ENCODE measurements at places on chromosomes 5 and 9. TPM values are rescaled to one million over a fixed set of nuclear protein-coding genes. Genes with fewer than 3 reads are reported as not detected.

Gene AFAP1L1
- polyA plus RNA-seq = 2.9 TPM

Gene CDC14B
- 9.7 TPM for polyA plus RNA-seq

Gene TTLL11
- 4.8 TPM for polyA plus RNA-seq

Gene SLC45A2
- 0.07 TPM for polyA plus RNA-seq

Gene SMIM33
- not detected for polyA plus RNA-seq

Gene S1PR3
- polyA plus RNA-seq = 28.4 TPM

Gene PLAC8L1
- polyA plus RNA-seq = 0.27 TPM

Gene PPIC
- 38.8 TPM for polyA plus RNA-seq

Gene CDC20B
- polyA plus RNA-seq = not detected

Gene BHMT
- not detected for polyA plus RNA-seq

Gene SPINK1
- polyA plus RNA-seq = not detected

Gene SETX
- polyA plus RNA-seq = 11.3 TPM

DNA sequence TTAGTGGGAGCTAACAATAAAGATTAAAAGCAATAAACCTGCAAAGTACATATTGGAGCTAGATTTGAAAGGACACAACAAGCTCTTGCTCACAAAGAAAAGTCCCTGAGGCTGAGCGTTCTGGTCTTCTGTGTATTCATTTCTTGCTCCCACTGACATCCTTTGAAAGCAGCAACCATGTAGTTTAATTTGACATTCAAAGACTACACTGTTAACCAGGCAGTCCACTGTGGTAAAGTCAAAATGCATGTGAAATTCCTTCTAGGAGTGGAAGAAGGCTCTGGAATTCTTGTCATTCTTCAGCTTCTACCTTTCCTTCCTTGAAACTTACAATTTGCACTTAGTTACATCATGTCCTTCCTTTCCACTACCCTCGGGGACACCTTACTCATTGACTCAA lies 480.7 kb downstream of the CSNK1G3 start:
- H3K36me3 ChIP-seq = no peaks in the 10 kb centered on the region
- H3K27me3 ChIP-seq = no peaks in the 10 kb centered on the region
- no peak overlapping the region for H3K27ac ChIP-seq
- no peaks in the 10 kb centered on the region for H3K4me1 ChIP-seq
- no peak for DNase-seq

DNA sequence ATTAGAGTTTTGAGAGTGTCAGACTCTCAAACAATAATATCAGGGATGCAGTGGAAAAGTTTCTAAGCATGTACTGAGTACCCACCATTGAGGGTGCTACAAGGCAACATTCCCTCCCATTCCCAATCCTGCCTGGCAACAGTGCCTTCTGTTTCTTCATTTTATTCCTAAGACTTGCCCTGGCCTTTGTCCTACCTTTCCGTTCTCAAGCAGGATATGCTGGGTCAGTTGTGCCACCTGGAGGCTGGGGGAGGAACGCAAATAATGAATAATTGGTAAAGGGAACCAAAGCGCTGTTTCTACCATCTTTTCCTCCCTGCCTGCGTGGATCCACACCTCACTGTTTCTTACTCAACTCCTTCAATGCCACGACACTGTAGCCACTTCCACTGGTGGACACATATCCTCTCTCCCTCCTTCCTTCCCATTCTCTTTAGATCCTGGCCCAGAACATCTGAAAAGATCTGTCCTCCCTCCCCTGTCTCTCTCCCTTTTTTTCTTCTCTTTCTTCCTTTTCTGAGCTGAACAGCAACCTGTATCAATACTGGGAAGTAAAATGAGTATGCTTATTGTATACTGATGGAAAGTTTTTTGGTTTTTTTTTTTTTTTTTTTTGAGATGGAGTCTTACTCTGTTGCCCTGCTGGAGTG lies 149.5 kb downstream of the C9orf152 start:
- peaks cover 24% of the 10 kb centered on the region for H3K36me3 ChIP-seq
- no peaks in the 10 kb centered on the region for H3K27me3 ChIP-seq
- peaks cover 8% of the 10 kb centered on the region for H3K4me1 ChIP-seq
- no peak overlapping the region for H3K27ac ChIP-seq

DNA sequence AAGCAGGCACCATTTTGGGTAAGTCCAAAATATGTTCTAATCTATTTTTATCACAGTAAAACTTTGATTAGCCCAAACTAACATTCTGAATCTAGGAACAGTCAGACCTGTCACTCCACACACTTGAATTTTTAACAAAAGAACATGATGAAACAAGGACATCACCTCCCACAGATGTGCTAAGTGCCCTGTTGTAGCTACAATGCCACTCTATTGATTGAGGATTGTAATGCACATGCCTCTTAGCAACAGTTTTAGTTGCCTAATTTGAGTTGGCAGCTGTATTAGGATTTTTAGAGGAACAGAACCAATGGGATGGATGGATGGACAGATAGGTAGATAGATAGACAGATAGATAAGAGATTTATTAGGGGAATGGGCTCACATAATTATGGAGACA lies 20.3 kb upstream of the RNF20 start:
- peaks cover 12% of the 10 kb centered on the region for H3K4me1 ChIP-seq
- H3K27ac ChIP-seq = no peak overlapping the region
- no peak overlapping the region for H3K4me3 ChIP-seq
- DNase-seq = no peak

DNA sequence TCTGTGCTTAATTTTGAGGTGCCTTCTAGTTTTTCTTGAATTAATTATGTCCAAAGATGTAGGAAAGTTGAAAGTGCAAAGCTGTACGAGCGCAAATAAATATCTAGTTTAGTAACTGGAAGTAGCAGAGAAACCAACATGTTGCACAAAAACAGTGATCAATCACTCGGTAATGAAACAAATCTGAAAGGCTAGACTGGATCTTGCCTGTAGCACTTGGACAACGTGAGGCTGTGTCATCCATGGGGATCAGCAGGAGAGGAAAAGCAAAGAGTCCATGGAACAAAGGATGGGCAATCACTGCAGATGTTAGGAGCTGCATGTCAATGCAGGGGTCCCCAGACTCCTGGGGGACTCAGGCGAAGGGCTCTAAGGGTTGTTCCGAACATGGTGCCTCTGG lies 424.2 kb downstream of the IRX1 start:
- H3K27ac ChIP-seq = no peak overlapping the region
- H3K4me1 ChIP-seq = no peaks in the 10 kb centered on the region
- H3K36me3 ChIP-seq = no peaks in the 10 kb centered on the region
- DNase-seq = no peak
- H3K4me3 ChIP-seq = no peak overlapping the region

DNA sequence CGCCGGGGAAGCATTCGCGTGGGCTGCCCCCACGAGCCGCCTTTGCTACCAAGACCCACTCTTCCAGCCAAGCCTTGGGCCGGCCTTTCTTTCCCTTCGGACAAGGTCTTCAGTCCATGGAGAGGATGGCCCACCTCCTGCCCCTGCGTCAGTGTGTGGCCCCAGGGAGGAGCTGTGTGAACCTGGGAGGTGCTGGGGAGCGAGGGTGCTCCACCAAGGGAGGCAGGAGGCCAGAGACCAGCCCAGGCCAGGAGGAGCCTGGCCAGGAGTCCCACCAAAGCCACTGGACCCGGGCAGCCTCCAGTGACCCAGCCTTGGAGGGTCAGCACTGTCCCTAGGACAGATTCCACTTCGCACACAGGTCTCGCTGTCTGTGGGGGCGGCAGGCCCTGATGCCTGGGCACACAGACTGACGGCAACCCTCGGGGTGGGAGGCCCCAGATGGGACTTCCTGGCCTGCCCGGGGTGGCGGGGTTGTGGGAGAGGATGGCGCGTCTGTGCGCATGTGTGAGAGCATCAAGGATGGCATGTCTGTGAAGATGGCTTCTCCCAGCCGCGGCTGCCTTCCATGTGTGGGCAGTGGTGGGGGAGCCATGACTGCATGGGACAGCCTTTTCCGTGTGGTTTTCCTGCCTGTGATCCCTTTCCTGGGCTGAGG lies 113.3 kb upstream of the LPCAT1 start:
- no peak overlapping the region for H3K4me3 ChIP-seq
- peaks cover 35% of the 10 kb centered on the region for H3K27me3 ChIP-seq
- no peak overlapping the region for H3K27ac ChIP-seq
- H3K36me3 ChIP-seq = no peaks in the 10 kb centered on the region
- H3K4me1 ChIP-seq = peaks cover 4% of the 10 kb centered on the region

DNA sequence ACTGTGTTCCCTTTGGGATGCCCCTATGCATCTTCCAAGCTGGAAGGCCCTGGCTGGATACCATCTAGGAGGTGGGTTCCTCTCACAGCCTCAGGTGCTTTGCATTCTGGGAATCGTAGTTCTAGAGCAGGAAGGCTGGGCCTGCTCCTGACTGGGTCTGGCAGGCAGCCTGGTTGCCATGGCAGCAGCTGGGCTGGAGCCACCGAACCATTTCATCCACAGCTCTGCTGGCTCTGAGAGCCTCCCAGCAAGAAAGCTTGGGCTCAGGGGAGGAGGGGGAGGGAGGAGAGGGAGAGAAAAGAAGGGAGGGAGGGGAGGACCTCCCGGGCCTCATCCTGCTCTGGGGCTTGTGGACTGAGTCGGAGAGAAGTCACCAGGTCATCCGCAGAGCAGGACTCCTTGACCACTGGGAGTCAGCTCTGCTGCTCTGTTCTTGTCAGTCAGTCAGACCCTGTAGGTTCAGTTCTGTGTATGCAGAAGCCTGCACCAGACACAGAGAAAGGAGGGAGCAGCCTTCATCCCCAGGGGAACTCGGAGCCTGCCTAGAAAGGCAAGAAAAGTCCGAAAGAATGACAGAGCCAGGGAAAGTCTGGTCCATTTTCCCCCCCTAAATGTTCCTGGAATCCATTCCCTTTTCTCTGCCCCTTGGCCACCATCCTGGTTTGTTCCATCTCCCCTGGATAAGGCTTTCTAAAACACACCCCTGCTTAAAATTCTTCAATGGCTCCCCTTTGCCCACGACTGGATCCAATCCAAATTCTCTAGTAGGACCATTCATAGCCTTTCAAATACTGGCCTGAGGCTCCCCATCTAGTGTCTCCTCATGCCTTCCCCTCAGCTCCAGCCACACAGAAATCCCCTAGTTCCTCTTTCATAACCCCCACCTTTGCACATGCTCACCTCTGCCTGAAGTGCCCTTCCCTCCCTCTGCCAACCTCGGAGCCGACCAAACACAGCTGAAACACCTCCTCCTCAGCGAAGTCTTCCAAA lies 65.4 kb upstream of the ARAP3 start:
- H3K4me3 ChIP-seq = no peak overlapping the region
- no peak overlapping the region for H3K27ac ChIP-seq
- no peaks in the 10 kb centered on the region for H3K4me1 ChIP-seq
- peaks cover 33% of the 10 kb centered on the region for H3K27me3 ChIP-seq
- H3K36me3 ChIP-seq = no peaks in the 10 kb centered on the region

- no peaks in the 10 kb centered on the region for H3K4me1 ChIP-seq
- no peaks in the 10 kb centered on the region for H3K27me3 ChIP-seq
- H3K36me3 ChIP-seq = no peaks in the 10 kb centered on the region
- H3K4me3 ChIP-seq = no peak overlapping the region
Measured at GRCh38 chr5:170818232-170818631, 34.7 kb downstream of the GABRP start.

- peak; percentile 66 for DNase-seq
- H3K4me1 ChIP-seq = peaks cover 2% of the 10 kb centered on the region
- H3K36me3 ChIP-seq = no peaks in the 10 kb centered on the region
- H3K4me3 ChIP-seq = no peak overlapping the region
- H3K27ac ChIP-seq = no peak overlapping the region
Measured at GRCh38 chr5:1772634-1773033, 27.0 kb downstream of the MRPL36 start.

DNA sequence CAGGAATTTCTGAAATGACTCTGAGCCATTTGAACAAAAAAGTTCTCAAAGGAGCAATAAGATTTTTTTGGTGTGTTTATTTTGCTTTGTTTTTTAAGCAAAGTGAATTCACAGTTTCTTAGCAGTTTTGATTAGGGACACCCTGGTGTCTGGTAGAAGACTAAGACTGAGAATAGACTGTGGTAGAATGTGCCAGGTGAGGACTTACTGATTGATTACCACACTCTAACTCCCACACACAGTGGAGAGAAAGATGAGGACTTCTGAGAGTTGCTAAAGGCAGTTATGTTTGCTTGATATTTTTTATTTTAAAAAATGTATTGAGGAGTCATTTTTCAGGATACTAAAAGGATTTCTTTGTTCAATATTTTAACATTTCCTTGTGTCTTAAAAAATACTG lies 175.1 kb downstream of the CD180 start:
- no peak for DNase-seq
- no peak overlapping the region for H3K4me3 ChIP-seq
- no peaks in the 10 kb centered on the region for H3K27me3 ChIP-seq
- H3K27ac ChIP-seq = peak overlapping the region; percentile 16

GRCh38 chr5:15604986-15605385 lies 105.0 kb downstream of the FBXL7 start:
- no peak overlapping the region for H3K4me3 ChIP-seq
- DNase-seq = peak; percentile 12
- H3K27me3 ChIP-seq = no peaks in the 10 kb centered on the region
- no peak overlapping the region for H3K27ac ChIP-seq
- H3K4me1 ChIP-seq = no peaks in the 10 kb centered on the region
- H3K36me3 ChIP-seq = no peaks in the 10 kb centered on the region

DNA sequence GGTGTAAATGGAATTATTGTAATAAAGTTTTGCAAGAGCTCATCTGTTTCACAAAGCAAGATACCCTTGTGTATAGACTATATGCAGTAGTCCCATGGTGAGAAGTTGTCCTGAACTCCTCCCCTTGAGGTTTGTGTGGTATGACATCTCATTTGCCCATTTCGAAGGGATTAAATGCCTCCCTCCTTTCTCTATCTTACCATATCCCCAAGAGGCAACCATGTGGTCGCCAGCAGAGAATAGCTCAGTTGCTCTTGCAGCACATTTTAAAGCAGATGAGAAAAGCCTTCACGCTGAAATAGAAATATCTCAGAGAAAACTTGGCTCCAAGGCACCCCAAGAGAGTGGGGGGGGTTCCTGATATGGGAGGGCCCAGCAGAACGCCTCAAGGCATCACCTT lies 4.6 kb downstream of the SEMA6A start:
- H3K36me3 ChIP-seq = no peaks in the 10 kb centered on the region
- no peak overlapping the region for H3K27ac ChIP-seq
- no peak overlapping the region for H3K4me3 ChIP-seq
- peaks cover 29% of the 10 kb centered on the region for H3K27me3 ChIP-seq
- no peaks in the 10 kb centered on the region for H3K4me1 ChIP-seq
- DNase-seq = no peak

DNA sequence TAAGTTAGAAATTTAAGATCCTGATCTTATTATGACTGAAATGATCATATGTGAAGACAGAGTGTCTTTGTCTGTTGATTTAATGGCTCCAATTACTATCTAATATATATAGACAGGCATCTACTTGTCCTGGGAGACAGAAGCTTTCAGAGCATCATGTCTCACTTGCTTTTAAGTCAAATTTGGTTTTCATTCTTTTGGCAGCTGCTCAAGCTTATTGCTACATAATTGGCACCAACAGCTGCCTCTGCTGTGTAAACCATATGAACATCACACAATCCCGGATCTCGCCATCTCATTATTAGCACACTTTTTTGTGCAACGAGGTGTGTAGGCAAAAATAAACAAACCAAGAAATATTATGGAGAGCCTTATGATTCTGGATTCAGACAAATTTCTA lies 1717.9 kb downstream of the EFNA5 start:
- DNase-seq = peak; percentile 47
- H3K27ac ChIP-seq = no peak overlapping the region
- H3K4me1 ChIP-seq = no peaks in the 10 kb centered on the region
- no peaks in the 10 kb centered on the region for H3K27me3 ChIP-seq
- H3K4me3 ChIP-seq = no peak overlapping the region
- no peaks in the 10 kb centered on the region for H3K36me3 ChIP-seq

Measured in IMR-90 (cell line).